ENCODE measurements at places on chromosomes 16 and 17. TPM values are rescaled to one million over a fixed set of nuclear protein-coding genes. Genes with fewer than 3 reads are reported as not detected.

ABCC12 gene
- not detected for total RNA-seq

CCL4 gene
- total RNA-seq: 1.1 TPM

ASIC2 gene
- total RNA-seq: not detected

CCDC92B gene
- total RNA-seq: 0.32 TPM

CACNG3 gene
- total RNA-seq: not detected
